ENCODE measurements at places on chromosomes 1 and 21. TPM values are rescaled to one million over a fixed set of nuclear protein-coding genes. Genes with fewer than 3 reads are reported as not detected.

DNA sequence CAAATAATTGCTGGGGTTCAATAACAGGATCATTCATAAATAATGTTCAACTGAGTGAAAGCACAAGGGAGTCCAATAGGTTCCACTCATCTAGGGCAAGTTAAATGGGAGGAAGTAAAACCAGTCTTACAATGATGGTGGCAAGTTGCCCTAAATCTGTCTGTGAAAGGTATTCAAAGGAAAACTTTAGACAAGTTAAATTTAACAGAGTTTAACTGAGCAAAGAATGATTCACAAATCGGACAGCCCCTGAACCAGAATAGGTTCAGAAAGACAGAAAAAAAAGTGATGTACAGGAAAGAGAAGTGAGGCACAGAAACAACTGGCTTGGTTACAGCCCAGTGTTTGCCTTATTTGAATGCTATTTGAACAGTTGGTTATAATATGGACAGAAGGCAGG, 183.5 kb upstream of the ADGRL4 start:
- no peak for DNase-seq
- no peak overlapping the region for H3K4me3 ChIP-seq

DNA sequence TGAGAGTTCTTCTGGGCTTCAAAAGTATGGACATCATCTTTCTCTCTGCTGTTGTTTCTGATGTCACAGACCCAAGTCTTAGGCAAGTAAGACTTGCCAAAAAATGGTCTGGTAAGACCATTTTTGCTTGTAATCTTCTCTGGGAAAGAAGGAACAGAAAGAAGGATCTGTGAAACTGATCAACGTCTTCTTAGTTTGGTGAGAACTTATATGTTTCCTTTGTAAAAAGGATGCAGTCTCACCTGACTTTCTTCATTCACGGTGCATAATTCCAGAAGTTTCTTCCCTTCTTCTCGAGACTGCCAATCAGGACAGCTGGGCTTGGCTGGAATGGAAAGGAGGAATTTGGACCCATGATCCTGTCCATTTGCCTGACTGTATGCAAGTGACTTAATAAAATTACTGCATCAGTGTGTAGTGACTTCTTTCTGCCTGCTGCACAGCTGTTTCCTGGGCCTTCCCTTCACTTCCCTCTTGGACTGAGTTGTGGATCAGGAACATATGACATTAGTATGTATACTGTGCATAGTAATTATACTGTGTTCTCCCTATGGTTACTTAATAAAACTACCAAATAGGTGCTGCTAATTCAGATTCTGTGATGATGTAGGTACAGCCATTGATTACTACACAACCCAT, 7.6 kb upstream of the DENND1B start:
- H3K4me3 ChIP-seq: no peak overlapping the region
- peak; percentile 64 for DNase-seq
- H3K4me1 ChIP-seq: no peaks in the 10 kb centered on the region
- H3K27me3 ChIP-seq: no peaks in the 10 kb centered on the region
- H3K36me3 ChIP-seq: no peaks in the 10 kb centered on the region

FLG gene
- not detected for total RNA-seq

ATAD3C gene
- 0.22 TPM for total RNA-seq

EFNA3 gene
- 2.1 TPM for total RNA-seq

HMCN1 gene
- total RNA-seq: 11.6 TPM

DNA sequence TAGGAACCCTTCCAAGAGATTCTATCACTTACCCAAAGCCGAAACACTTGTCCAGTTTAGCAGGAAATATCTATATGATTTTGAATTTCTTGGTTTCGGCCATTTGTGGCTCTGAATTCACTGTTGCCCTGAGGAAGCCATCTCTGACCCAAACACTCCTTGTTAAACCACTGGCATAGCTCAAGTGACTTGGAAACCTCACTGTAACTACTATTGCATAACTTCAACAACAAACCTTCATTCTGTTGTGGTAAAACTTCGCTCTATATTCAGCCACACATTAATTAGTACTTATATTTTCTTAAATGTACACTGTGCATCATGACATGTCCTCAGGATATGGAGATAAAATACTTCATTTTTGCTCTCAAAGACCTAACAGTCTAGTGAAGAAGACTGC, 63.2 kb downstream of the ST6GALNAC3 start:
- no peak overlapping the region for H3K4me3 ChIP-seq
- H3K27ac ChIP-seq: no peak overlapping the region
- no peak for DNase-seq
- no peaks in the 10 kb centered on the region for H3K36me3 ChIP-seq
- no peaks in the 10 kb centered on the region for H3K4me1 ChIP-seq
- H3K27me3 ChIP-seq: no peaks in the 10 kb centered on the region

GRCh38 chr21:35482933-35483662, 434.0 kb upstream of the RUNX1 start:
- no peaks in the 10 kb centered on the region for H3K4me1 ChIP-seq
- no peaks in the 10 kb centered on the region for H3K36me3 ChIP-seq
- H3K4me3 ChIP-seq: no peak overlapping the region
- H3K27me3 ChIP-seq: no peaks in the 10 kb centered on the region
- H3K27ac ChIP-seq: no peak overlapping the region

DNA sequence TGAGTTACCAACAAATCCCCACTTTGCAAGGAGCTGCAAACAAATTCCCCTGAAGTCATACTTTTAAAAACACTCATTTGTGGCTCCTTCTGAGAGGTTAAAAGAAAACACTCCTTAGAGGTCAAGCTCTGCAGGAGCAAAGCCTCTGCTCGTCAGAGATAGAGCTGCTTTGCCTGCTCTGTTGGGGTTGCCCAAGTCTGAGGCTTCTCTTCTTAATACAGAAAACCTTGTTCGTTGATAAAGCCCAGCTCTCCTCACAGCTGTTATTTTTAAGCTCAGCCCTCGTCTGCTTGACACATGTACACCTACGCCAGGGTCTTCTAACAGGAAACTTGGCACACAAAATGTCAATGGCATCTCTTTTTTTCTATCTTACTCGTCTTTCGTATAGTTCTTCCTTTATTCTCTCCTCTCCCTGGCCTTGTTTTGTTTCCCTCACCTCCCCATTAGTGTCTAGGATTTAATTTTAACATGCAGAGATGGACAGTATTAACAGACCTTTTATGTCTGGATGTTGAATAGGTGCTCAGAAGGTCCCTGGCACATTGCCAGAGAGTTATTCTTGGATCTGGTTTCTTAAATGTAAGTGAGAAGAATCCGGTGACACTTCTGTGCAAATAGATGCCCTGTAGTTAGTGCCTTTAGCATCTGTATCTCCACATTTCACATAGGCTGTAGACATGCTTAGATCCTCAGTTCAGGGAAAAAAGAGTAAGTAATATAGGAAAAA, 86.0 kb downstream of the LRRC53 start:
- H3K36me3 ChIP-seq: no peaks in the 10 kb centered on the region
- no peaks in the 10 kb centered on the region for H3K4me1 ChIP-seq
- H3K27ac ChIP-seq: no peak overlapping the region
- no peak overlapping the region for H3K4me3 ChIP-seq
- no peaks in the 10 kb centered on the region for H3K27me3 ChIP-seq

LRRC41 gene
- total RNA-seq: 49.5 TPM

NR1I3 gene
- total RNA-seq: not detected

- no peak overlapping the region for H3K4me3 ChIP-seq
- peak overlapping the region; percentile 54 for H3K27ac ChIP-seq
- peak; percentile 75 for DNase-seq
- H3K4me1 ChIP-seq: peaks cover 12% of the 10 kb centered on the region
- no peaks in the 10 kb centered on the region for H3K36me3 ChIP-seq
Observed at GRCh38 chr1:100530880-100531487, 7.0 kb upstream of the GPR88 start.

DNA sequence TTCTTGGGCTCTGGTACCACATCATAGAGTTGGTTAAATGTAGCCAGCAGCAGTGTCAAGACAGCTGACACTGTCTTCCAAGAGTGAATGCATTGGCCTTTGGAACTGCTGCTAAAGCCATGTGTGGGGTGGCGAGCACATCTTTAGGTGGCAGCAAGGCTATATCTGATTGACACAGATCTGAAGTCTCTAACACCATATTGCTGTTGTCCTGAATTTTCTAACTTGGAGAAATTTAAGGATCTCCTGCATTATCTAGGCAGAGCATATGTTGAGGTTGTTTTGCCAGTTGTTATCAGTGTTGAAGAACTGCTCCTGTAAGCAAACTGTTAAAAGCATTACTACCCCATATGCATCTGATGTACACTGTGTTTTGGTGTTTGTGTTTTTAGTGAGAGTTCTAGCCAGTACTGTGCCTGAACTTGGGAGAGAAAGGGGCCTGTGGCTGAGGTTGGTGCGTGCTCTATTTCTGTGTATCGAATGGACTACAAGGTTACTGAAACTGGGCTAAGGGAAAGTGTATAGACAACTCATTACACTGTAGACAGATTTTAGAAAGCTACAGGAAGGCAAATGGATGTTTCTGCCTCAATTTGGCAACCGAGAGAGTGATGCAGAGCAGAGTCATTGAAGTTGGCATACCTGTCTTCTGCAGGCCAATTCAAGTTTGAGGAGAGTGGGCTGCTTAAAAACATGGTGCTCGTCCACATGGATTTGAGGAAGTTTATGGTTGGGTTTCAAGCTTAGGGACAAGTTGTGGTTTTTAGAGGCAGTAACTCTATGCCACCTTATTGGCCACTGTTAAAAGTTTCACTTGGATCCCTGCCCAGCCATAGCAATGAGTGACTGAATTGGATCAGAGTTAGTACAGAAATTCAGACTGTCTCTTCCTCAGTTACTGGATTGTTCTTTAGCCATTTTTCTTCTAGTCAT, 16.9 kb downstream of the DYRK3 start:
- H3K36me3 ChIP-seq: peaks cover 14% of the 10 kb centered on the region
- no peak overlapping the region for H3K4me3 ChIP-seq
- no peak overlapping the region for H3K27ac ChIP-seq
- no peaks in the 10 kb centered on the region for H3K27me3 ChIP-seq

PRDM16 gene
- total RNA-seq: 0.66 TPM

GRCh38 chr1:41013796-41014195, 7.7 kb downstream of the SLFNL1 start:
- peaks cover 77% of the 10 kb centered on the region for H3K36me3 ChIP-seq
- H3K4me1 ChIP-seq: peaks cover 33% of the 10 kb centered on the region
- DNase-seq: peak; percentile 64

GRCh38 chr1:31483012-31483946, 70.3 kb downstream of the SERINC2 start:
- peak; percentile 86 for DNase-seq
- no peaks in the 10 kb centered on the region for H3K36me3 ChIP-seq
- no peak overlapping the region for H3K4me3 ChIP-seq
- H3K4me1 ChIP-seq: peaks cover 3% of the 10 kb centered on the region

WNT4 gene
- 3.7 TPM for total RNA-seq

DNA sequence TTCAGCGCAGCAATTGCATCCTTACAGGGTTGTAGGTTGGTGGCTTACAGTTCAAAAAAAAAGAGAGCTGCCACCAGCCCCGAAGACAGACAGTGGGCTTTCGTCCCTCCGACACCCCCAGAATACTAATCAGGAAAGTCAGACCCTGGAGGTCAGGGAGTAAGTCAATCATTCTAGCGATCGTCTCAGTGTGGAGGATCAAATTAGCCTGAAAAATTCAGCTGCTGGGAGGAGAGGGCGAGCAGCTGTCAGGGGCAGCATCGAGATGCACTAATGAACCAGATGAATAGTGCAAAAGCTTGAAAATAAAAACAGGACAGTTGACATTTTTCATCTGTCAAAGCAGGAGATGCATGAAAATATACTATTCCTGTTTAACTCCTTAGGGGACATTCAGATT, 138.4 kb downstream of the NEK7 start:
- no peaks in the 10 kb centered on the region for H3K4me1 ChIP-seq
- peak; percentile 11 for DNase-seq
- H3K27ac ChIP-seq: no peak overlapping the region
- no peaks in the 10 kb centered on the region for H3K36me3 ChIP-seq
- no peaks in the 10 kb centered on the region for H3K27me3 ChIP-seq

PGBD5 gene
- total RNA-seq: 10.3 TPM

A3GALT2 gene
- total RNA-seq: not detected

DNA sequence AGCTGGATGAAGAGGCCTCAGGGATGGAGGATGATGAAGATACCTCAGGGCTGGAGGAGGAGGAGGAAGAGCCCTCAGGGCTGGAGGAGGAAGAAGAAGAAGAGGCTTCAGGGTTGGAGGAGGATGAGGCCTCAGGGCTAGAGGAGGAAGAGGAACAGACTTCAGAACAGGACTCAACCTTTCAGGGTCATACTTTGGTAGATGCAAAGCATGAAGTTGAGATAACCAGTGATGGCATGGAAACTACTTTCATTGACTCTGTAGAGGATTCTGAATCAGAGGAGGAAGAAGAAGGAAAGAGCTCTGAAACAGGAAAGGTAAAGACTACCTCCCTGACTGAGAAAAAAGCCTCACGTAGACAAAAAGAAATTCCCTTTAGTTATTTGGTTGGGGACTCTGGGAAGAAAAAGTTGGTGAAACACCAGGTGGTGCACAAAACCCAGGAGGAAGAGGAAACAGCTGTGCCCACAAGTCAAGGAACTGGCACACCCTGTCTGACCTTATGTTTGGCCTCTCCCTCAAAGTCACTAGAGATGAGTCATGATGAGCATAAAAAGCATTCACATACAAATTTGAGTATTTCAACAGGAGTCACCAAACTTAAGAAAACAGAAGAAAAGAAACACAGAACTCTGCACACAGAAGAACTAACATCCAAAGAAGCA, 15.4 kb downstream of the L1TD1 start:
- no peaks in the 10 kb centered on the region for H3K4me1 ChIP-seq
- H3K27ac ChIP-seq: no peak overlapping the region
- DNase-seq: no peak
- no peak overlapping the region for H3K4me3 ChIP-seq
- H3K27me3 ChIP-seq: no peaks in the 10 kb centered on the region

GRCh38 chr1:119147661-119148090, 7.2 kb upstream of the WARS2 start:
- peak overlapping the region; percentile 8 for H3K27ac ChIP-seq
- H3K4me3 ChIP-seq: no peak overlapping the region
- no peaks in the 10 kb centered on the region for H3K36me3 ChIP-seq
- peak; percentile 49 for DNase-seq

GRCh38 chr1:243791586-243792267, 58.3 kb downstream of the AKT3 start:
- no peaks in the 10 kb centered on the region for H3K36me3 ChIP-seq
- no peak overlapping the region for H3K27ac ChIP-seq
- no peaks in the 10 kb centered on the region for H3K27me3 ChIP-seq
- no peak for DNase-seq
- no peaks in the 10 kb centered on the region for H3K4me1 ChIP-seq
- H3K4me3 ChIP-seq: no peak overlapping the region

- H3K36me3 ChIP-seq: no peaks in the 10 kb centered on the region
- H3K4me1 ChIP-seq: no peaks in the 10 kb centered on the region
- H3K27ac ChIP-seq: no peak overlapping the region
- no peaks in the 10 kb centered on the region for H3K27me3 ChIP-seq
- H3K4me3 ChIP-seq: no peak overlapping the region
Observed at GRCh38 chr21:39818557-39818956, 48.7 kb upstream of the PCP4 start.

- no peak overlapping the region for H3K4me3 ChIP-seq
- H3K27ac ChIP-seq: no peak overlapping the region
- H3K4me1 ChIP-seq: peaks cover 50% of the 10 kb centered on the region
- no peaks in the 10 kb centered on the region for H3K27me3 ChIP-seq
- H3K36me3 ChIP-seq: no peaks in the 10 kb centered on the region
- DNase-seq: no peak
Observed at GRCh38 chr1:228988664-228989063, 253.4 kb downstream of the RHOU start.

TCEA3 gene
- 245 TPM for total RNA-seq

KRTAP19-1 gene
- not detected for total RNA-seq

MYOC gene
- 9.7 TPM for total RNA-seq
